NCI-H2227 treated with DMSO at 0.1 percent for 48 hours (cell line): ENCODE measurements at places on chromosomes 3 and 15.

- no peak for DNase-seq
Measured at GRCh38 chr15:64901141-64901540, 10.6 kb upstream of the ANKDD1A start.

DNA sequence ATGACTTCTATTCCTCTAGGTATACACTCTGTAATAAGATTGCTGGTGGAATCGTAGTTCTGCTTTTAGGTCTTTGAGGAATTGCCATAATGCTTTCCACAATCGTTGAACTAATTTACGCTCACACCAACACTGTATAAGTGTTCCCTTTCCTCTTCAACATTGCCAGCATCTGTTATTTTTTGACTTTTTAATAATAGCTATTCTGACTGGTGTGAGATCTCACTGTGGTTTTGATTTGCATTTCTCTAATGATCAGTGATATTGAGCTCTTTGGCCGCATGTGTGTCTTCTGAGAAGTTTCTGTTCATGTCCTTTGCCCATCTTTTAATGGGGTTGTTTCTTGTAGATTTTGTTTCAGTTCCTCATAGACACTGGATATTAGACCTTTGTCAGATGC lies 12.8 kb downstream of the NXPE3 start:
- no peak for DNase-seq

DNA sequence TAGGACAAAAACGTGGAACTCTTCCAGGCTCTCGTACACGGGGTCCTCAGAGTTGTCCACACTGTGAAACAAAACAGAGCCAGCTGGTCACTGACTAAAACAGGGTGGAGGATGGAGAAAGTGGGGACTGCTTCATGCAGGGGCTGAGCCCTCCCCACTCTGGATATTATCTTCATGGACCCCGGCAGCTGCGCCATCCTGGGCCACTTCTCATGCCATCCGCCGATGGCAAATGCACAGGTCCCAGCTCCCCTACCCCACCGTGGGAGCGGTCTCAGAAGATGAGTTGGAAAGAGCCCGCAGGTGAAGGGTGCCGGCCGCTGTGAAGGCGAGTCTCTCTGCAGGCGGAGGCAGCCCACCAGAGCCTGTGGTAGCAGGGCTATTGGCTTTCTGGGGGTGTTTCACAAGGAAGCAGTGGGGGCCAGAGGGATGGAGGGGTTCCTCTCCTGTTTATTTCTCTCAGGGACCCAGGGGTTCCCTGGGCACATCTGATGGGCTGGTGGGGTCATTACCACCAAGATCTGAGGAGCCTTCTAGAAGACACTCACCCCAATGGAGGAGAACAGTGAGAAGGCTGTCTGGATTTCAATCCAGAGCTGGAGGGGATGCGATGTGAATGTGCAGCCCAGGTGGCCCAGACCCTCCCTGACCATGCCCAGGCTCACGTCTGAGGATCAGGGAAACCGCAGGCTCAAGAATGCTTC lies 177.3 kb downstream of the KLF13 start:
- DNase-seq: no peak

GRCh38 chr3:142394921-142395622 lies 52.8 kb downstream of the XRN1 start:
- DNase-seq: no peak

DNA sequence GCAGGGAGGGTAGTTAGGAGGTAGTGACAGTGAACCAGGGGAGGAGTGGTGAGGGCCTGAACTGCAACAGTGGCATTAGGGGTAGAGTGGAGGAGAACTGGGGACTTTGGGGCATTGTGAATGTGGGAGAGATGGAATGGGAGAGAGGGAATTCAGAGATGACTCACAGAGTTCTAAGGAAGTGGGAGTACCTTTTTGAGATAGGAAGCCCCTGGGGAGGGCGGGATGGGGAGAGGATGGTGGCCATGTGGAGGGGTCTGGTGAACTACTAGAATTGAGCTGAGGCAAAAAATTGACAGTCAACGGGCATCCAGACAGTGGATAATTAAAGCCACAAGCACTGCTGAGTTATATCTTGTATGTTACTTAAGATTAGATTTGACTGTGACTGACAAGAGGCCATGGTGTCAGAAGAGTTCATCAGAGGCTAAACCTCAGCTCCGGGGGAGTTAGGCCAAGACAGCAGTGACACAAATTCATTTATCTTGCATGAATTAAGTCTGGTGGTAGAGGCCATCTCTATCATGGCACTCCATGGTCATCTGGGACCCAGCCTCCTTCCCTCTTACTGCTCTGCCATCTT lies 34.0 kb downstream of the PLEKHO2 start:
- DNase-seq: no peak

GRCh38 chr15:76575679-76576078 lies 239.1 kb downstream of the ISL2 start:
- DNase-seq: no peak

GRCh38 chr3:48403533-48404439 lies 26.1 kb downstream of the PLXNB1 start:
- no peak for DNase-seq

DNA sequence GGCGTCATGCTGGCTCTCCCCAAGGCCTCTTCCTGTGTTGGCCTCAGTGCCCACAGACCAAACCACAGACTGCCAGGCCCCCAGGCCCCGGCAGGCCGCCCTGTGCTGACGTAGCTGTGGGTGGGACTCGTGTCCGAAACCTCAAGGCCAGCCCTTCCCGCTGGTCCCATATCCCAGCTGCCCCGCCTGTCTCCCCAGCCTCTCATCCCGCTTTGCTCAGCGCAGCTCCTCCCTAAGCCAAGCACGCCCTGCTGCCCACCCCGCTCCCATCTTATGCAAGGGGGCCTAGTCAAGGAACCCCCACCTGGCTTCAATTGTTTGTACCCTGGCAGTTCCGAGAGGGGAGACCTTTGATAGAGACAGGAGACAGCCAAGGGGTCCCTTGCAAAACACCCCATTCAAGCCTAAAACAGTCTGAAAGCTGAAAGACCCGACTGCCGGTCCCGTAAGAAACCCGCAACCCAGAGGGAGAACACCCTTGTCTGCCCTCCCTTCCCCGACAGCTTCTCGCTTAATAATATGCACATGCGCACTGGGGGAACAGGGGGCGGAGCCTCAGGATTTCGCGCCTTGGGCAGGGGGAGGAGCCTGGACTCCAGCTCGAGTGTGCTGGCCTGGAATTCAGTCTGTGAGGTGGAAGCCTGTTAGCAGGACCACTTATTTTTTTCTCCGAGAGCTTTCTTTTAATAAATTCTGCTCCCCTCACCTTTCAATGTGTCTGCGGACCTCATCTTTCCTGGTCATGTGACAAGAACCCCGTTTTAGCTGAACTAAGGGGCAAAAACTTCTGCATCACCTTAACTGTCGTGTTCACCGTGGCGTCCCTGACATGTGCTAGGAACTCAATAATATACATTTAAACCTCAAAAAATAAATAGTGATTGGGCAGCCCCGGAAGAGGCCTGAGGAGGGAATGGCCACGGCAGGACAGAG lies 17.2 kb downstream of the TNFAIP8L3 start:
- no peak for DNase-seq

GRCh38 chr3:71428841-71429596 lies 154.5 kb downstream of the FOXP1 start:
- DNase-seq: no peak

DNA sequence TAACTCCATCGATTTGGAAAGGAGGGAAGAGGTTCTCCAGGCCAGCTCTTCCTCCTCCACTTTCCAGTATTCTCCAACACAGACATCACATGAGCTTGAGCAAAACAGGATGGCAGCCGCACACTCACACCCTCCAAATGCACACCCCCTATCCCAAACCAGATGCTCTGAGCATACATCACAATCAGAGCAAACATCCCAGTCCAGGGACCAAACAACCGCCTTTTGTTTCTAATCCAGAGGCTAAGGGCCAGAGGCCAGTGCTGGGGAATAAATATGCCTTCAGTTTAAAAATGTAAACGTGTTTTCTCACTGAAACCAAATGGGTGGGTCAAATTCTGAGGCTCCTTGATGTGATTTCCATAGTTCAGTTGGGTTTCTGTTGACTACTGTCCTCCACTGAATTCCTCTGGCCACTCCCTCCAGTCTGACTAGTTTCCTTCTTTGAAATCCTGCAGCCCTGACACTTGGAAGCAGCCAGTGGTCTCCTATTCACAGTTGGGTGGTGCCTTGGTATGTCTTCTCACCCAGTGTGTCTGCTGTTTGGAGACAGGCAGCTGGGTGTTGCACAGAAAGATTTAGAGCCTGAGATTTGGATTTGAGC lies 19.2 kb upstream of the MFGE8 start:
- no peak for DNase-seq

- DNase-seq: no peak
Measured at GRCh38 chr15:39698444-39699390, 83.9 kb downstream of the FSIP1 start.

DNA sequence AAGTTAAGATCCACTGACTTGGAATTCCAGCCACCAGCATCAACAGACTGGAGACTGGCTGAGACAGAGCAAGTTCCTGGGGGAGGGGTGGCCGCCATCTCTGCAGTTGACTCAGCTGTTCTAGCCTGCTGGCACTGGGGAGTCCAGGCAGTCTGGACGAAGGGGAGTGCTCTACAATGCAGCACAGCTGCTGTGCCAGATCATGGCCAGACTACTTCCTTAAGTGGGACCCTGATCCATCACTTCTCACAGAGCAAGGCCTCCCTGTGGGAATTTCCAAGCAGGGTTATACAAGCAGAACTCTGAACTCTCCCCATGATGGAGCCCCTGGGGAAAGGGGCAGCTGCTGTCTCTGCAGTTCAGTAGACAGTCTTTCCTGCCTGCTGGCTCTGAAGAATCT lies 35.2 kb downstream of the PYGO1 start:
- DNase-seq: no peak

- DNase-seq: no peak
Measured at GRCh38 chr3:45021524-45022297, 4.4 kb upstream of the CLEC3B start.

DNA sequence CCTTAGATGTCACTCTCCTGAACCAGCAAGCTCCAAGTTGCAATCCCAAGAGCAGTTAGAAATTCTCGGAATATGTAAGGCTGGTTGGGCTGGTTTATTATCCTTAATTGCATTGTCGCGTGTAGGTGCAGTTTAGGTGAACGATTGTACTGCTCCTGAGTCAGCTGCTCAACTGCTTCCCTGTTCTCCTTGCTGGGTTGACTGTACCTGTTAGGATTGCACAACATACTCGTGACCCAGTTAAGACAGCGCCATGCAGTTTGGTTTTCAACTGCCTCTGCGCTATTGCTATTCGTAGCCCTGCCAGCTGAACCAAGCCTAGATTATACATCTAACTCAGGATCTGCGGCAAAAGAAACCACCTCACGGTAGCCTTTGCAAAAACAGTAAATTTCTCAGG lies 41.0 kb downstream of the BCL2L10 start:
- DNase-seq: no peak

DNA sequence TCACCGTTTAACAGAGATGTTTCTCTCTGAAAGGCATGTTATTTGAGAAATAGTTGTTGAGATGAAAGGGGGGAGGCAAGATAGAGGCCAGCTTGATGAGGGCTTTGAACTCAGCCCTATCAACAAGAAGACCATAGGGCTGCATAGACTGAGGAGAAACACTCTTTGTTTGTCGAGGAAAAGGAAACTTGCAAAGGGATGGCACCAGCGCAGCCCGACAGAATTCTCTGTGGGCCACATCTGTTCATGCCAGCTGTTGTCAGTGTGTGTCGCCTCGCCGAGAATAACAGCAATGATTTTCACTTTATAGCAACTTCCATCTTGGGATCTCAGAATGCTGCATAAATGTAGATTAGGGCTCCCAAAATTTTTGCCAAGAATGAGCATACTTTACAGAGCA lies 478.3 kb upstream of the TPRG1 start:
- DNase-seq: no peak

DNA sequence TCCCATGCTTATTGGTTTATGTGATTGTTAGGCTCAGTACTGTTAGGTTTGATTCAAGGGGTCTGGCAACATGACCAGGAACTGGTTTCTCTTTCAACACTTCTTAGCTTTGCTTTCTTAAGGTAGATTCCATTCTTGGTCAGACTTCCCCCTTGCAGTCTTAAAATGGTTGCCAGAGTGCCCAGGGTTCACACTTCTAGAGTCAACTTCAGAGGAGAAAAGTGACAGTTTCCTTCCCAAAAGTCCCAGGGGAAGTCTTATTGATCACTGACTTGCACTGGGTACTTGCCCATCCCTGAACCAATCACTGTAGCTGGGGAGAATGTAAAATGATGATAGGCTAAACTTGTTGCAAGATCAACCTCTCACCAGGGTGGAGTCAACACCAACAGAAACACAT lies 14.1 kb downstream of the MGLL start:
- DNase-seq: no peak

DNA sequence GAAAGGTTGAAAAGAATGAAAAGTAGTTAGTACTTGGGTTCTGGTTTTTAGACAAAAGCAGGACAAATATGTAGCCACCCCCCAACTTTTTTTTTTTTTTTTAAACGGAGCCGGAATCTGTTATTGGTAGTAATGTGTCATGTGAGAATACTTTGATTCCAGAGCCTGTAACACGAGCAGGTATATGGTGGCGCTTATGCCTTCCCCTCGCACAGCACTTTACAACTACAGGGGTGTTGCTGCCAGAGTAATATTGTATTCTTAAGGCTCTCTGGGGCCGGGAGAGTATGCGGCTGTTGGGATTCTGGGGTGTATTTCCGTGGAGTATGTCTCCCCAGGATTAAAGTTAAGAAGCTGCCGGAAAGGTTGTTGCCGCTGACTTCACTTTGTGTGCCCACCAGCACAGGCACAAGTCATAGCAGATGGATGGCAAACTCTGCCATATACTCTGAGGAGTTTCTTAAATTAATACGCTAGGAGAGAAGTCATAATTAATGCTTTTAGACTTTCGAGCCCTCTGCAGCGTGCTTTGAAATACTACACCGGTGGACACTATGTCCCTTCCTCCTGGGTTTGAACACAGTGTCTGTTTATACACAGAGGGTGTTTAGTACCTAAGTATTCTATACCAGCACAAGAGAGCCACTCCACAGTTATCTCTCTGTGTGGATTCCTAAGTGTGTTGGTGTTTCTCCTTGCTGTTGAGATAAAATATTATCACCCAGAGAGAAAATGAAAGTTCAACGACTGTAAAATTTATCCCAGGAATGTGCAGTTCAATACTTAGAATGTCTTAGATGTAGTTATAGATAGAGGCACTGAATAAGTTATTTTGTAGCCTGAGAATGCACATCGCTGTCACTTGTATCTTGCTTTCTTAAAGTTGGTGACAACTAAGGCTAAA lies 1.4 kb downstream of the MBNL1 start:
- peak; percentile 57 for DNase-seq
